ENCODE measurements at places on chromosomes 6 and 20.

DNA sequence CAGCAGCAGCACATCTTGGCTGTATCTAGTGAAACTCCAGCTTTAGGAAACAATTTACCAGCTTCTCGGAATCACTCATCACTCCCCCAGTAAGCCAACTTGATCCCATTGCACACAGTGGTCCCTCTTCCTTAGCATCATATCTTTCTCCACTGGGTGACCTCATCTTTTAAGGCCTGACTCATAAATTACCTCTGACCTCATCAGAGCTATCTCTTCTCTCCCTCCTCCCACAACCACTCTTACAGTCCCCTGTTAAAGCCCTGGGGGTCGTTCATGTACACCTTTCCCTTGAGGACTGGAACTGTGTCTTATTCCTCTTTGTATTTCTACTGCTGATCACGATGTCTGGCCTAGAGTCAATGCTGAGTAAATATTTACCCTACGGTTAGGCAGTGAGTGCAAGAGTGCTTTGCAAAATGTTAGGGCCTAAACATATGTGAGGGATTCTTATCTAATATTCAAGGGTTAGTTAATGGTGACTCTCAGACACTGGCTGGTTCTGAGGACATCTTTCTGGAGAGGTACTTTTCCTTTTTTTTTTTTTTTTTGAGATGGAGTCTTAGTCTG, 187.2 kb downstream of the LRFN2 start:
- no peak for DNase-seq

GRCh38 chr6:108222064-108222463, 38.8 kb downstream of the SNX3 start:
- DNase-seq = no peak

GRCh38 chr20:3068075-3068474, 3.3 kb upstream of the OXT start:
- DNase-seq = no peak

GRCh38 chr6:11065436-11066202, 21.5 kb upstream of the ELOVL2 start:
- DNase-seq = no peak

- no peak for DNase-seq
Measured at GRCh38 chr20:23436681-23437080, 2.8 kb upstream of the CSTL1 start.

GRCh38 chr6:71393471-71393870, 104.9 kb downstream of the OGFRL1 start:
- DNase-seq = no peak

DNA sequence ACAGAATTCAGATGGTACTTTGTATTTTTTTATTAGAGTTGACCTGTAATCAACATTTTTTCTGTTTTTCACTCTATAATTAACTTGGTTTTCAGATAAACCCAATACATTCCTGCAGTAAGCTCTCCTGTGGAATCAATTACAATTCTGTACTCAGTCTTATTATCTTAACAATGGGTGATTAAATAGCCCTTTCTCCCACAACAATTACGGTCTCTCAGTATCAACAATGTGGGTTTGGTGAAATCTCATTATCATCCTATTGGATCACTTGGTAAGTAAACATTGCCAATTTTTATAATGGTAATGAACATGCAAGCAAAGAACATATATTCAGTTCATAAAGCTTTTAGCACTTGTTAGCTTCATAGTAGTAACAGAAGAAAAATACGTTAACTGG, 438.9 kb upstream of the EPHA7 start:
- no peak for DNase-seq

GRCh38 chr6:64010010-64010409, 374.4 kb downstream of the PHF3 start:
- DNase-seq = no peak

- no peak for DNase-seq
Measured at GRCh38 chr6:140752234-140752633, 1377.8 kb upstream of the CITED2 start.

GRCh38 chr20:57266291-57267157, at the start of gene BMP7:
Gene BMP7 (minus strand): TSS chr20:57266641. CDS start chr20:57266122, 519 bp downstream.
- no peak for DNase-seq

- DNase-seq = no peak
Measured at GRCh38 chr6:11255610-11256009, 23.1 kb upstream of the NEDD9 start.

GRCh38 chr6:35468980-35469750, 964 bp downstream of the RPL10A start:
- DNase-seq = no peak

DNA sequence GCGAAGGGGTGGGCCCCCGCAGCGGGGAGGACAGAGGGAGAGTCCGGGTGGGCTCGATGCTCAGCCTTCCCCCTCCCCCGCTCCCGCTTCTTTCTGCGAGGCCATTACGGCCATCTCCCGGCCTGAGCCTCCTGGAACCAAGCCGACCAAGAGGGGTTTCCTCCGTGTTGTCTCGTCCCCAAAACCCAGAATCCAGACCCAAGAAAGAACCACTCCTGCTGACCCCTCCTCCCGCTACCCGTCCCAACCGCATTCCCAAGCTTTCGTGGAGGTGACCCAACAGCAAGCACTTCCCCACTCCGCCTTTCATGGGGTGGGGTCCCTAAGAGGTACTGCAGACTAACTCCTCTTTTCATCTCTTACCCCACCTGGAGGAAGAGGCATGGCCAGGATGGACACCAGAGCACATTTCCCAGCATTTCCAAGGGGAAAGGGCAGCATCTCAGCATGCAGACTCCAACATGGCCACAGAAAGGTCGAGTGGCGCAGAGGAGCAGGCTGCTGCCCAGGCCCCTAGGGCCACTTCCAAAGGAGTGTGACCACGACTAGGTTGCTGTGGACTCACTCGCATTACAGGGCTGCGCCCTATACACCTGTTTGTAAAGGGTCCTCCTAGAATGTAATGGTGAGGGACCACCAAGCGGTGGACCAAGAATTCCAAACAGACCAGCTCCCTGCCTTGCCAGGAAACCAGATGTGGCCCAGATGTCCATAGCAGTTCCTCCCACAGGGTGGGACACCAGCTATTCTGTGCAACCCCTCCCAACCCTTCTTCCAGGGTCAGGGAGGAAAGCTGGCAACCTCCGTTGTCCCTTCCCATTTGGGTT, 53.4 kb downstream of the MRPL14 start:
- DNase-seq = no peak

All from GM12892 (cell line).